ENCODE measurements at places on chromosomes 12 and 14.
A peak's percentile ranks its signal among the peaks of the same experiment; 100 is the strongest.

- DNase-seq = no peak
Observed at GRCh38 chr14:71521238-71522135, 410.7 kb upstream of the RGS6 start.

GRCh38 chr12:47730341-47730744 lies 5.1 kb upstream of the ENDOU start:
- no peak for DNase-seq

DNA sequence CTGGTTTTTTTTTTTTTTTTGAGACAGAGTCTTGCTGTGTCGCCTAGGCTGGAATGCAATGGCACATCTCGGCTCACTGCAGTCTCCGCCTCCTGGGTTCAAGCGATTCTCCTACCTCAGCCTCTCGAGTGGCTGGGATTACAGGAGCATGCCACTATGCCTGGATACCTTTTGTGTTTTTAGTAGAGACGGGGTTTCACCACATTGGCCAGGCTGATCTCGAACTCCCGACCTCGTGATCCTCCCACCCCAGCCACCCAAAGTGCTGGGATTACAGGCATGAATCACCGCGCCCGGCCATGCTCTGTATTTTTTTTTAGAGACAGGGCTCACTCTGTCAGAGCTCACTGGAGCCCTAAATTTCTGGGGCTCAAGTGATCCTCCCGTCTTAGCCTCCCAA lies 32.6 kb downstream of the VRTN start:
- no peak for DNase-seq

DNA sequence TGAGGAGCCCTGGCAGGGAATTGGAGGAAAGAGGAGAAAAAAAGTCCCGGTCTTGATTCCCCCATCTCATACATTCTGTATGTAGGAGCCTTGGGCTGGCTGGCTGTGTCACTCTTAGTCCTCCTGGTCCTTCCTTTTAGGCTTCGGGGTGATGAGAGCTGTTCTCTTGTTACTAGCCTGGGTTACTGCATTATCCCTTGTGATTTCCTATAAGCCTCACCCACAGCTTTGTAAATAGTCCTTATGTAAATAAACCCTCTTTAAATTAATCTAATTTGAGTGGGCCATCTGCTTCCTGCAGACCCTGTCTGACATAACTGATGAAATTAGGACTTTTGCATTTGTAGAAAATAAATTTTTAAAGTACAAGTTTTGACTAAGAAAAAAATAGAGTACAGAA lies 19.2 kb downstream of the DNM1L start:
- DNase-seq = no peak

GRCh38 chr12:48003226-48004052 lies 837 bp downstream of the COL2A1 start:
- peak; percentile 15 for DNase-seq

GRCh38 chr12:42099433-42099832 lies 45.2 kb downstream of the GXYLT1 start:
- DNase-seq = no peak

GRCh38 chr14:66281036-66281776 lies 205.0 kb upstream of the CCDC196 start:
- no peak for DNase-seq

GRCh38 chr14:73269729-73270531 lies 32.6 kb downstream of the PAPLN start:
- DNase-seq = no peak

- DNase-seq = no peak
Observed at GRCh38 chr12:124152731-124153130, 142.2 kb upstream of the RFLNA start.

DNA sequence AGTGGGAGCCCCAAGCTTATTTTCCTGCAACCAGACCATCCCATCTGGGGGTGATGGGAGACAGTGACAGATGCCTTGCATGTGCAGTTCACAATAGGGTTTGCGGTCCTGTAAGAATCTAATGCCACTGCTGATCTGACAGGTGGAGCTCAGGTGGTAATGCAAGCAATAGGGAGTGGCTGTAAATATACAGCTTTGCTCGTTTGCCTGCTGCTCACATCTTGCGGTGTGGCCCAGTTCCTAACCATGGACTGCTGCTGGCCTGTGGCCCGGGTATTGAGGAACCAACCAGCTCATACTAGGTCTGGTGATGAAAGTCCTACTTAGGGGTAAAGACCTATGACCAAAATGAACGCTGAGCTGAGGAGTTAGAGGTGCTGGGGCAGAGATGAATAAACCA lies 36.1 kb upstream of the CCDC88C start:
- no peak for DNase-seq

GRCh38 chr12:28172434-28173030 lies 17.7 kb upstream of the CCDC91 start:
- no peak for DNase-seq

- DNase-seq = no peak
Observed at GRCh38 chr12:48041591-48042423, 37.5 kb upstream of the COL2A1 start.

DNA sequence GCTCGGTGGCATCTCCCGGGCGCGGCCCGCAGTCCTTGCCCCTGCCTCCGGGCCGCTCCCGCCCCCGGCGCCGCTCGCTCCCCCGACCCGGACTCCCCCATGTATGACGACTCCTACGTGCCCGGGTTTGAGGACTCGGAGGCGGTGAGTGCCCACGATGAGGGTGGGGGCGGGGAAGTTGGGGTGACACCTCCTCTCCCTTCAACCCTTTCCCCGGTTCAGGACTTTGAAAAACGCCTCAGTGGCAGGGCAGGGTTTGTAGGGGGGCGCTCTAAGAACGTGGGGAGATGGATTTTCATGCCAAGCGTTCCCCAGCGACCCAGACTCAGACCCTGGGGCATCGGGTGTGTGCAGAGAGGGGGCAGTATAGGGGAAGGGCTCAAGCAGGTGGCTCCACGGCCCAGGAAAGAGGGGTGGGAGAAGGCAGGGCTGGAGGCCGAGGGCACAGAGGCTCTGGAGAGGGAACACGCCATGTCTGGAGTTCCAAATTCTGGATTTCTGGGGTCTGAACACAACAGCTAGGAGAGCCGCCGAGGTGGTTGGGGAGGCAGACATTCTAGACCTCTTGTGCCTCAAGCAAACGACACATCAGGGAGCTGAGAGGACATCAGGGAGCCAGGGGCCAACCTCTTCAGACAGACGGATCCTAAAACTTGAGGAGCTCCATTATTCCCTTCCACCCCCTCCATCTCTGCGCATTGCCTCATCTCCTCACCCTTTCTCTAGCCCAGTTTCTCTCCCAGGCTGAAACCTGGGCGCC lies 715 bp downstream of the CACNB3 start:
- DNase-seq = no peak

- no peak for DNase-seq
Observed at GRCh38 chr14:90675399-90675798, 140.8 kb downstream of the TTC7B start.

DNA sequence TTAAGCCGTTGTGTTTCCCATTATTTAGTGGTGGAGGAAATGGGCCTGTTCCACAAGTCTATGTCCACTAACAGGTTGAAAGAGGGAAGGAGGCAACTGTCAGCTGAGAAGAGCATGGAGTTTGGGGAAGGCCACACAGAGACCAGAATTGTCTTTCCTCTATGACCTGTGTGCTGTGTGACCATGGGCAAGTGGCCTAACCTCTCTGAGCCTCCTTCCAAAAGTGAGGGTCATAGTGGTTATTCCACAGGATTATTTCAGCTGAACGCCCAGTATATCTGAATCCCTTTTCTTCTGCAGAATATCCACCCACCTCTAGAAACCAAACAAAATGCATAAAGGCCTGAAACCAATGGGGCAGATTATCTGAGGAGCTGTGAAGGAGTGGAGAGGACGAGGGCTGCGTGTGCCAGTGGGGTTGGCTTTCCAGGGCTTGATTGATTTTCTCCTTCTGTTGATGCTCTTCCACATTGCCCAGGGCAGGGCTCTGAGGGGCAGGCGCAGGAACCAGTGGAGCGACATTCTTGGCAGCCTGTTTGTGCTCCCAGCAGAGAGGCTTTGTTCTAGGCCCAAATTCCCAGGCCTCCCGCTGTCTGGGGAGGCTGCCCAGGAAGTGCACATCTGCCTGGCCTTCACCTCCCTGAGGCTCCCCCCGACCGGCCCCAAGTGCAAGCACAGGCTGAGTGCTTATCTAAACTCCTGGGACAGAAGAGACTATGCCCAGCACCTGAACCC lies 452.7 kb downstream of the BCL11B start:
- DNase-seq = no peak

- no peak for DNase-seq
Observed at GRCh38 chr12:105813201-105813600, 325.6 kb downstream of the NUAK1 start.

GRCh38 chr14:36522972-36523715 lies 3.1 kb upstream of the NKX2-1 start:
- no peak for DNase-seq

- DNase-seq = no peak
Observed at GRCh38 chr12:113857371-113857770, 108.8 kb downstream of the RBM19 start.

DNA sequence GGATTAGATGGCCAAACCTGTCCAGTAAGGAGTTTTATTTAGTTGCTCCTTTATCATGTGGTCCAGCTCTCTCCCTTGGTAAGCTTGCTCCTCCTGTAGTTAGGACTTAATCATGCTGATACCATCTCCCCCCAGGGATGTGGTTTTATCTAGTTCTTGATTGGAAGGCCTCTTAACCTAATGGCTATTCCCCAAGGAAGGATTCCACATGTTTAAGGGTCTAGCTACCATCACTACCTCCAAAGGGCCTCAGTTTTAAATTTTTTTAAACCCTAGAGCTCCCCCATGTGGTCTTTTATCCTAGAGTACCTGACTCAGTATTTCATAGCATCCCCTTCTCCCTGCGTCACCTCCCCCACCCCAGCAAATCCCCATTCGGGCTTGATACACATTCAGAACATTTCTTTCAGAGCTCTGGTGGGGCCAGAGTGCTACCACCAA lies 22.5 kb downstream of the MAP3K12 start:
- DNase-seq = no peak

GRCh38 chr12:99372257-99372920 lies 275.2 kb upstream of the GARIN6 start:
- DNase-seq = no peak

DNA sequence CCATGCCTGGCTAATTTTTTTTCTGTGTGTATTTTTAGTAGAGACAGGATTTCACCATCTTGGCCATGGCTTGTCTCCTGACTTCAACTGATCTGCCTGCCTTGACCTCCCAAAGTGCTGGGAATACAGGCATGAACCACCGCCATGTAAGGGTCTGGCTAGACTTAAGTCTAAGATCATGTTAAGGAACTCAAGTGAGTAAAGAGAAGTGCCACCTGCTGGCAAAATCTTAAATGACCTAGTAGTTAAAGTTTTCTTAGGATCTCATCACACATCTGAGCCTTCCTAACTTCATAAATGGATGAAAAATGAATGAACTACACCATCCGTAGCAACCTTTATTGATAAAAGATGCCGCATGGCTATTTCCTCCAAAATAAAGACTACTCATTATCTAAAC lies 1.7 kb upstream of the C12orf56 start:
- no peak for DNase-seq

DNA sequence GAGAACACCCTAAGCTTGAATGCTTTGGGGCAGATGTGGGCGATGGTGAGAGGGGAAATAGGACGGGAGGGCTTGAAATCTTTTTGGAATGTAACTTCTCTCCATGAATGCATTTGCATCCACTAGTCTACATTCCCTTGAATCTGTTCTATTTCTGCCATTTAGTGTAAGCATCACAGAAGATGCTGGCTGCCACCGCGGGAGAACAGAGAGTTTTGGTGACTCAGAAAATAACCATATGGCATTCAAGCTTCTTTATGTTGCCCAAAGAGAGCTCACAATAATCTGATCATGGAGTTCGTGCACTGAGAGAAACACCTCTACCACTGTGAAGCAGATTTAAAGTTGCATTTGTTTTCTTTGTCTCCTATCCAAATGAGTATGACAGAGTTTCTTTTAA lies 52.6 kb upstream of the OTX2 start:
- no peak for DNase-seq

GRCh38 chr12:16607906-16608775 lies 2.2 kb upstream of the LMO3 start:
- no peak for DNase-seq

DNA sequence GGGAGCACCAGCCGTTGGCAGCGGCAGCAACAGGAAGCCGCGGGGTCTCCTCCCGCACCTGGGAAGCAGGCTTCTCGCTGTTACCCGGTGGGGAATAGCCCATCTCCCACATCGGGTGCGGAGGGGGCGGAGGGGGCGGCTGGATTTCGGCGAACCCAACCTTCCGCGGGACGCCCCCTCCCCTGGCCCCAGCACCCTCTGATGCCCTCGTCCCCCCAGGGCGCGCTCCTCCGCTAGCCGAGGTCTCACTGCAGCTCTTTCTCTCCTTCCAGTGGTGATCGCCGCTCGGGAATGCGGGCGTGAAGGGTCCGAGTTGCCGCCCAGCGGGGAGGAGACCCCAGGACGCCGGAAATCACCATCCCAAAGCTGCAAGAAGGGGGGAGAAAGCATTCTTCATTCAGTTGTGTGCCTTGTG lies 303 bp downstream of the SAMD4A start:
- no peak for DNase-seq

- DNase-seq = no peak
Observed at GRCh38 chr14:96811985-96812667, 14.9 kb downstream of the VRK1 start.

- DNase-seq = no peak
Observed at GRCh38 chr14:54562334-54562733, 4.6 kb upstream of the SAMD4A start.

GRCh38 chr14:100416921-100417860 lies 94.1 kb downstream of the SLC25A47 start:
- DNase-seq = no peak

DNA sequence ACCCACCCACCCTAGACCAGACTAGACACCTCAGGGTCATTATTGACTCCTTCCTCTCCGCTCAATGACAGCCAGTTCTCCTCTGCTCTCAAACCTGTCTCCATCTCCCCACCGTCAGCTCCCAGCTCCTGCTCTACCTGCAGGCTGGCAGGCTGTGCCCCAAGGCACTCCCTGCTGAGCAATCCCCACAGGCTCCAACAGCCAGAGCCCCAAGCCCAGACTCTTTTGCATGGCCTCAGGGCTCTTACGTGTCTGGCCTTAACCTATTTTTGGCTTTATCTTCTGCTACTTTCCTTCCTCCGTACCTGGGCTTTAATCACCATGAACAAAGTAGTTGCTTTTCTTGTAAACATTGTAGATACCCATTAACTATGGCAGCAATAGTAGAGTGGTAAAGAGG lies 162.9 kb upstream of the PRMT8 start:
- no peak for DNase-seq

- no peak for DNase-seq
Observed at GRCh38 chr14:87434011-87434410, 559.0 kb downstream of the GALC start.

- DNase-seq = no peak
Observed at GRCh38 chr14:54650331-54650958, 83.5 kb downstream of the SAMD4A start.

- no peak for DNase-seq
Observed at GRCh38 chr14:101224356-101225156, 321.0 kb upstream of the RTL1 start.

DNA sequence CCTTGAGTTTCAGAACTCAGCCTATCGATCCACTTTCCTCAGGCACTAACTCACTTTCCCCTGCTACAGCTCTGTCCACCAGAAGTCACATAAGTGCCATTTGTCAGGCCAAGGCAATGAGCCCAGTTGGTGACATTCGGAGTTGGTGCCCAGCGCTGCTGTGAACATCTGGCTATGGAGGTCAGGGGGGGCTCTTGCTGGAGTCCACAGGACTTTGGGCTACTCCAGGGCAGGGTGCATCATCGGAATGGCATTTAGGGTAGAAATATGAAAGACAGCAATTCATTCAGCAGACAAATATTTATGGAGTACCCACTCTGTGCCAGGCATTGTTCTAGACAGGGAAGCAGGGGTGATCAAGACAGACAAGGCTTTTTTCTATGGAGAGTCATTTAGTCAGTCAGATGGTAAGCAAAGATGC lies 1.5 kb upstream of the PPP1CC start:
- DNase-seq = no peak

GRCh38 chr14:91898372-91898771 lies 31.0 kb upstream of the TC2N start:
- DNase-seq = no peak

Measured in stimulated activated CD4-positive, alpha-beta T cell treated with anti-CD3 and anti-CD28 coated beads, Interleukin-4, amount 100 ng/mL, for 48 hours (primary cell).